ENCODE measurements at places on chromosomes 12 and 14.

- DNase-seq = no peak
These were observed 29.0 kb upstream of the SMUG1 start for GRCh38 chr12:54217774-54218241.

DNA sequence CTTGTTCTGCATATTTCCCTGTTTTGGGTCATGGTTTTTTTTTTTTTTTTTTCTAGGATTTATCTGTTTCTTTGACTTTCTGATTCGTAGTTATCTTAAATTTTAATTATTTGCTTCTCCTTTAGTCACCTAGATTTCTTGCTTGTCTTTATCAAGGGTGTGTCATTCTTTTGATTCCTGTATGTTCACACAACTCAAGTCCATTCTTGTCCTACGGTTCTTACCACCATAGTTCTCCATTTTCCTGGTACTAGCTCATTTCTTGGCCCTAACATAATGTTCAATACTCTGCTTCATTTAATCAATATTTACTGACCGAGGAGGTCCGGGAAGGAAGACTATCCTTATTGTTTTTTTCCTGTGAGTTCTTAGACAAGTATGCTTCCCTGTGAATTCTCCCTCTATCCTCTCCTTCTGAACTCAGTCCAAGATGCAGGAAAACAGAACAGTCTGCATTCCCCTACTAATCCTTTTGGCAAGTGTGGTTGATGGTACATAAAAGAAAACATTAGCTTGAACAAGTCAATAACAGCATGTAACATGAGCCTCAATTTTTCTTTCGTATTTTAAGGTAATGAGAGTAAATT lies 1346.4 kb upstream of the SEL1L start:
- no peak for DNase-seq

DNA sequence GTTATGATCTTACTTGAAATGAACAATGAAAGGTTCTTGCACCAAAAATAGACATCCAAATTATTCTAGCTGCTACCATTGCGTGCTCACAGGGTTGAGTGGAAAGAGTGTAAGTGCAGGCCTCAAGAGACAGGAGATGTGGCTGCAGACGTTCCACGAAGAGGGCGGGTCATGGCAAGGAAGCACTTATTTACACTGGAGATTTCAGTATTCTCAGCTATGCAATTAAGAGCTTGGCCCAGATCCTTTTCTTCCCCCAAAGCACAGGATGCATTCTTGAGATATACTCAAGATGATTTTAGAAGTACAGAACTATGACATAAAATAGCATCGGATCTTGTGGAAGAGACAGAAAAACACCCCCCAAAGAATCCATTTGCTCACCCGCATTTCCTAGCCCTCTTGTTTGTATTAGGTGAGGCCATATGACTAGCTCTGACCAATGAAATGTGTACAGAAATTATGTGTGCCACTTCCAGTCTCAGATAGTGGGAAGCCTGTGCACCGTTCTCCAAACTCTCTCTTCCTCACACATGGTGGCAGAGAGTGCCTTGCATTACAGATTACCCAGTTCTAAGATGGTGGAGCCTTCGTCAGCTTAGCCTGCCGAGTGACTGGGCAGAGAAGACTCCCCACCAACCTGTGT lies 261.4 kb downstream of the TTC8 start:
- DNase-seq = peak; percentile 51

DNA sequence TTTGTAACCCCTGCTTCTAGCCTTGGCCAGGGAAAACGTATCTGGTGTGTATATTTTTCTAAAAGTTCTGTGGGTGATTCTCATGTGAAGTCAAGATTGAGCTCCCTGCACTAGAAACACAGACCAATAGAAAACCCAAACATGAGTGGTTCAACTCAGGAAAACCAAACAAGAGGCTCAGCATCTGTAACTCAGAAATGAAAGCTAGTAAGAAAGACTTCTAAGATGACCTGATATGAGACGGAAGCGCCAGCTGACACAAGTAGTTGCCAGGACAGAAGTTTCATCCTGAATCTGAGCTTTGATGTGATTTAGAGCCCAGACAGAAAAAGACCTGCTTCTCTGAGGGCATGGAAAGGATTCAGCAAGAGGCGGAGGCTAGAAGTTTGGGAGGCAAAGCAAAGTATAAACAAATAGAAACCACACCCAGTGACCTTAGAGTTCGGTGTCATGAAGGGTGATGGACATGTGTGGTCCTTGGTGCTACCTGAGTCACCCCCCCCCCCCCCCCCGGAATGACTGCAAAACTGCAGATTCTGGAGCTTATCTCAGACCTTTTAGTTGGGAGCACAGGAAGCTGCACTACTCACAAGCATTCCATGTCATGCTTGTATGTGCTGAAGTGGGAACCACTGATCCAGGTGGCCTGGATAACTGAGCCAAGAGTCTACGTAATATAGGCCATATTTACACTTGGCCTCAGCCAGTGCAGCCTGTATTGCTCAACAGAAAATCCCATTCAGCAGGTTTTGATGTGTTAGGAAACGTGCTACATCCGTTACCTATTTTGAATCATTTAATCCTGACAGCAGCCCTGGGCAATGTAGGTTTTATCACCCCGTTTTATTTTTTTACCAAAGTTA lies 191.3 kb downstream of the ANO6 start:
- no peak for DNase-seq

- no peak for DNase-seq
These were observed 80.4 kb upstream of the KCNA1 start for GRCh38 chr12:4829161-4829792.

GRCh38 chr12:116166306-116166705 lies 111.2 kb downstream of the MED13L start:
- peak; percentile 41 for DNase-seq

DNA sequence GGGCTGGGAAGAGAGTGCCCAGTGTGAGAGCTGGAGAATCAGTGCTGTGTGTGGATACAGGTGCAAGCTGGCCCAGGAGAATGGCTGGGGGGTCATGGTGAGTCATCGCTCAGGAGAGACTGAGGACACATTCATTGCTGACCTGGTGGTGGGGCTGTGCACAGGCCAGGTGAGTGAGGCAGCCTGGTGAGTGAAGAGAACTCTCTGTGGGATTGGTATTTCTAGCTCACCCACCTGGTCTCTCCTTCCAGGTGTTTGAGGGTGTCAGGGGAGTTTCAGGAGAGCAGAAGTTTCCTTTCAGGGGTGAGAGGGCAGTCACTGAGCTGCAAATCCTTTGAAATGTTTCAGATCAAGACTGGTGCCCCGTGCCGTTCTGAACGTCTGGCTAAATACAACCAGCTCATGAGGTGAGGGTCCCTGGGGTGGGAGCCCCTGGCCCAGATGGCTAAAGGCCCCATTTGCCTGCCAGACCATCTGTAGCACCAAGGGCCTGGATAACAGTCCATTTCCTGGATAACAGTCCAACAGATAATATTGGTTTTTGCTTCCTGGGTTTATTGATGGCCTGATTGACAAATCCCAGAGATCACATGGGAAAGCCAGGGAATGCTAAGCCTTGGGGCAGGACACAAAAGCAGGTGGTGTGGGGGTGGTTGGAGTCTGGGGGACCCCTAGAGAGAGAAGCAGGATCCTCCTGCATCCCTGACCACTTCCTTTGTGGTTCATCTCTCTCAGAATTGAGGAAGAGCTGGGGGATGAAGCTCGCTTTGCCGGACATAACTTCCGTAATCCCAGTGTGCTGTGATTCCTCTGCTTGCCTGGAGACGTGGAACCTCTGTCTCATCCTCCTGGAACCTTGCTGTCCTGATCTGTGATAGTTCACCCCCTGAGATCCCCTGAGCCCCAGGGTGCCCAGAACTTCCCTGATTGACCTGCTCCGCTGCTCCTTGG lies 5.5 kb upstream of the ATN1 start:
- DNase-seq = no peak

GRCh38 chr12:65755596-65755978 lies 68.7 kb upstream of the HMGA2 start:
- DNase-seq = no peak

DNA sequence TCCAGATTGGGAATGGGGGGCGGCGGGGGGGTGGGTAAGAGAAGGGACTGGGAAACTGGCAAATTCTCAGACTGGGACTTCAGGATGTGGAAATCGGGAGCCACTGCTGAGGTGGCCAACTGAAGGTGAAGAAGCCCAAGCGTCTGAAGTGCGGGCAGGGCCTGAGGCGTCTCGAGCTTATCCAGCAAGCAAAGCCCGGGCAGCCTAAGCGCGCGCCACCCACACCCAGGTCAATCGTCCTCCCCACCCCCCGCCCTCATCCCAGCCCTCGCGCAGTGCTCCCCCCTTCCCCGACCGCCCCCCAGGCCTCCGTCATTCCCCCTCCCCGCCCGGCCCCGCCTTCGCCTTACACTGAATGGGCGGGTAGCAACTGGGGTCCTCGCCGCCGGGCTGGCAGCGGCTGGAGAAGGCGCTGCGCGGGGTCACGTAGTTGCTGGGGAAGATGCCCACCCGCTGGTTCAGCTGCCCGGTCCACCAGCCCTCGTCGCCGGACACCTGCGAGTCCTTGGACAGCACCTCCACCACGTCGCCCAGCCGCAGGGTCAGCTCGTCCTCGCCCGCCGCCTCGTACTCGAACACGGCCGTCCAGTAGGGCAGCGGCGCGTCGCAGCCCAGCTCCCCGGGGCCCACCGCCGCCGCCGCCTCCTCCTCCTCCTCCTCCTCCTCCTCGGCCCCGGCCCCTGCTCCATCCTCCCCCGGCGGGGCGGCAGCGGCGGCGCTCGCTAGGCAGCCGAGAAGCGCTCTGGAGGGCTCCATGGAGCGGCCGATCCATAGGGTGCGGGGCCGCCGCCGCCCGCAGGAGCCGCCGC lies 693 bp downstream of the MAP3K9 start:
- DNase-seq = no peak

DNA sequence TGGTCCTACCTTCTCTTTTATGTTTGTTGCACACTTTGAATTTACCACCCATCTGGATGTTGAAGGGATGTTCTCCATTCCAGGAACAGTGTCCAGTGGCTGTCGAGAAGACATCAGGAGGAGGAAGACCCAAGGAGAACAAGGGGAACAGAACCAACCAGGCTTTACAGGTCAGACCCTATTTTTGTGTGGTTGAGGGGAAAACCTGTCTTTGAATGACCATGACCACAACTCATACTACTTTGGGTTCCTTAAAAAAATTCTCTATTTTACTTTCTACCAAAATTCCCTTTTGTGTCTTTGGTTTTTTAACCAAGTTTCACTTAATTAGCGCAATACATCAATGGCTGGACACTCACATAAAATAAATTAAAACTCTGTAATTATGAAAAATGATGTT lies 78.7 kb downstream of the PLXNC1 start:
- DNase-seq = no peak

GRCh38 chr14:54087376-54087775 lies 130.8 kb upstream of the BMP4 start:
- no peak for DNase-seq

GRCh38 chr12:2970744-2971143 lies 11.5 kb downstream of the TEAD4 start:
- DNase-seq = no peak

- no peak for DNase-seq
These were observed 22.9 kb upstream of the PTHLH start for GRCh38 chr12:27995406-27995805.

- DNase-seq = no peak
These were observed 26.0 kb upstream of the TESC start for GRCh38 chr12:117125272-117125613.

- no peak for DNase-seq
These were observed 37.7 kb downstream of the SLC5A8 start for GRCh38 chr12:101172316-101172715.

DNA sequence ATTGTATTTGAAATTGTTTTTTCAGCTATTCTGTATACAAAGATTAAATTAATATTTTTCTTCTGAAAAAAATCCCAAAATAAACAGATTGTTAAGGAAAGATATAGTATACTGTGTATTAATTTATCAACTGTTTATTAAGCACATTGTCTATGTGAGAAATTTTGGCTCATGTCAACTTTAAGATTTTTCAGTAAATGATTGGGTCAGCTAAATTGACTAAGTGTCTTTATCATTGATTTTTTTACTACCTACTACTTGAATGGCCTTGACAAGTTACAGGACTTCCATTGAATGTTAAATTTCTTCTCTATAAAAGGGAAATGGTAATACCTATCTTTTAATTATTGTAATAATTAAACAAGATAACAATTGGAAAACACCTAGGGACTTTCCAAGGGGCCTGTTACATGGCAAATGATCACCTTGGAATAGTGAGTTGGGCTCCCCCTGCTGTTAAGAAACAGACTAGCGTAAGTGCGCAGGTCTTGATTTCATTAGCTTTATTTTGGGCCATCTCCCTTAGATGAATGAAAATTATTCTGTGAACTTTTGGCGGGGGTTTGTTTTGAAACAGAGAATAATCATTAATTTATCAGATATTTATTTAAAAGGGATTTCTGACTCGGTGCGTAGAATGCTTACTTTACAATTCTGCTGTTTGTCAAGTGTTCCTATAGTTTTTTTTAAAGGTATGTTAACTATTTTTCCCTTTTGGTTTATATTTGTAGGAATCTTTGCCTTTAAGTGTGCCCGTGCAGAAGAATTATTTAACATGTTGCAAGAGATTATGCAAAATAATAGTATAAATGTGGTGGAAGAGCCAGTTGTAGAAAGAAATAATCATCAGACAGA lies 14.5 kb upstream of the CCT2 start:
- peak; percentile 58 for DNase-seq

DNA sequence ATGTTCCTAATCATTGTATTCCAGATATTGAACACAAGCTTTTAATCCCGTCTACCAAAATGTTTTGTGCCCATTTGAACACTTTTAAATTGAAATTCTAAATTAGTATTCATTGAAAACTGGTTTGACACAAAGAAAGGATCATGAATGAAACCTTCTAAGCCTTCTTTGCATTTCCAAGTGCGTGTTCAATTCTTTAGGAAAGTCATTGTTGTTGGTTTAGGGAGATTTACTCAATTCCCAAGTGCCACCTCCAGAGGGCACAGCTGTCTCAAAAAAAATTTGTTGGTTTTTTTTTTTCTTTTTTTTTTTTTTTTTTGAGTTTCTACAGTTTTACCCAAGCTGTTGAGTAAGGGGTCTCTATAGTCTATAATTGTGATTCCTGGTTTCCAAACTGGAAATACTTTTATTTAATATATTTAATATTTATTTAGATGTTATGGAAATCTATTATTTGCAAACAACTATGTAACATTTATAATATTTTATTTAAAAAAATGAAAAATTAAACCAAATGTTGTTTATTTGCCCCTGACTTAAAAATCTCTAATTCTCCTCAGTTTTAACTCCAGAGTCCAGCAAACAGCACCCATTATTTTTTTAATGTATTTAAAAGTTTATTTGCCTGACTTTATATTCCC lies 79.9 kb downstream of the NEDD1 start:
- peak; percentile 26 for DNase-seq

- DNase-seq = peak; percentile 86
These were observed at the start of gene RASSF8 for GRCh38 chr12:25958428-25959070. Gene RASSF8, plus strand, starts transcription at chr12:25958682. Its CDS starts 96,662 bp downstream, at chr12:26055344.

GRCh38 chr14:80447392-80447791 lies 236.1 kb upstream of the DIO2 start:
- no peak for DNase-seq

- DNase-seq = no peak
These were observed 118.5 kb downstream of the PRKCH start for GRCh38 chr14:61439779-61440418.

GRCh38 chr14:42023452-42023851 lies 416.8 kb downstream of the LRFN5 start:
- DNase-seq = no peak
